Activated CD8-positive, alpha-beta memory T cell treated with anti-CD3 and anti-CD28 coated beads for 4 hours (primary cell): ENCODE measurements at places on chromosomes 6 and 20.

DNA sequence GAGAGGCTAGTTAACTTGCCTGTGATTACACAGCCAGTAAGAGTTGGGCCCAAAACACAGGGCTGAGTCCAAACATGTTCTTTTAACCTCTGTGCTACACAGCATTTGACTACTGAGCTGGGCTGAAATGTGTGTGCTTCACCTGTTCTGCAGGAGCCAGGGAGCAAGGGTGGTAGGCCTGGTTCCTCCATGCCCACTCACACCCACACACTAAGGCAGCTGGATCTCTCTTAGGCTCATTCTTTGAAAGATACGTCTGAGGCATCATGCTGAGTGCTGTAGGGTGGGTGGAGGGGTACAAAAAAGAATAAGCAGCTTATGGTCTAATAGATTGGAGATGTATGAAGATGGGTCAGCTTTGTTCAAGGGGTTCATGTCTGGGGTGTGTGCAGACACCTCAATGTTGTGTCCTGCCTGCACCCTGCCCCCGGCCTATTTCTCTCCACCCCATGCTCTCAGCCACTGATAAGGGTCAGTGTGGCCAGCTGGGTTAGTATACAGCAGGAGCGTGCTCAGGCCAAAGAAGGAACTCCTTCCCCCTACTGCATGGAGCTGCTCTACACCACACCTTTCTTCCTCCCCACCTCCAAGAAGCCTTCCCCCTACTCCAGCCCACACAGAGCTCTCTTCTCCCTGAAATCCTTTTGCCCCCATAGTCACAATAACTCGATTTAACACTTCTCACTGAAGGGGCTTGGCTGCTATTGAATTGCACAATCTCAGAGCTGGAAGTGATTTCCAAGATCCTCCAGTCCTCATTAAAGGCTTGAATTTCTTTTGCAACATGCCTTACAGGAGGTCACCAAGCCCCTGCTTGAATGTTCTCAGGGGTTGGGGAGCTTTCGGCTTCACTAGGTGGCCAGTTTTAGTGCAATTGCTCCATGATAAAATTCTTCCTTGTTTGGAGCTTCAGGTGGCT lies 3.4 kb downstream of the PPP2R5D start:
- DNase-seq: no peak

DNA sequence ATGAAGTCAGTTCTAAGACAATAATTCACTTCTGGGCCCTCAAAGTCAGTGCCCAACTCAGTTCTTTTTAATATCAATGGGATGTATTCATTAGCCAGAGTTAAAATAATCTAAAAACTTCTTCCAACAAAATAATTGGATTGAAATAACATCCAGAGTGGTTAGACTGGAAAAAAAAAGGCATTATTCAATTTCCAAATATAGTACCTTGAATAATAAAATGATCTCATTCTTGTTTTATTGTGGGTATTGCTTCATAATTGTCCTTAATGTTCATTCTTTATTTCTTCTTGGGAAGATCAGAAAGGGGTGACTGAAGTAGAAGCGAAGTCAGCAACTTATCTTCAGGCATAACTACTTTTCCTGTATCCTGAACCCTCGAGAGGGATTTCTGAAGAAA lies 85.1 kb upstream of the JARID2 start:
- DNase-seq: no peak

- no peak for DNase-seq
These were observed 27.5 kb downstream of the RSPH3 start for GRCh38 chr6:158972241-158973233.

- no peak for DNase-seq
These were observed 145.9 kb downstream of the C6orf118 start for GRCh38 chr6:165163519-165163918.

- no peak for DNase-seq
These were observed 28.9 kb downstream of the CLIC5 start for GRCh38 chr6:45986746-45987274.

- DNase-seq: no peak
These were observed 51.9 kb downstream of the L3MBTL3 start for GRCh38 chr6:130070326-130070725.

DNA sequence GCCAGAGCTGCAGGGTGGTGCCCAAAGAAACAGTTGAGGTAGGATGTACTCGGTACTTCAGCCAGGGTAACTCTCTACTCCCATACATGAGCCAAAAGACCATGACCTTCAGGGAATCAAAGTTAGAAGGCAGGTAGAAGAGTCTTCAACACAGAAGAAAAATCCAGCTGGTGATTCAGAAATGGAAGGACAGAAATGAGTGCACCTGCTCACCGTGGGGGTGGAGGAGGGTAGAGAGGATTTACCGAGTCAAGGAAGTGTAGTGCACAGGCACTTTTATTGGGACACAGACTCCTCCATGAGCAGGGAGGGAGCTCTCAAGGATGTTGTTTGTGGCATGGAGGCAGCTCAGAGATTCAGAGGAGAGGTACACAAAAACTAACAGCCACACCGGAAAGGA lies 330.3 kb upstream of the PRDM1 start:
- no peak for DNase-seq

DNA sequence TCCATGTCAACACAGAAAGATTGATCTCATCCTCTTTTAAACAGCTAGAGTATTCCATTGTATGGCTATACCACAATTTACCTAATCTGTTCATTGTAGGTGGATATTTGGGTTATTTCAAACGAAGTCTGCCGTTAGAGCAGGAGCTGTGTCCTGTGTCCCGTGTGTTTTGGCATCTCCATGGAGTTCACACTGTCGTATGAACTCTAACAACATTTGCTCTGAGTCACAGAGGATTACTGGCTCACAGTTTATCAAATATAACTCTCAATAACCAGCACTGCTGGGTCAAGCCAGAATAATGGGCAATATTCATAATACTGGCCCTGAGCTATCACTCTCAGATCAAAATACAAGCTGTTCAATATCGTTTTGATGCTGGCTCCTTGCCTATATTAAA lies 16.4 kb downstream of the TRAM2 start:
- no peak for DNase-seq

GRCh38 chr6:46217671-46218131 lies 46.9 kb upstream of the ENPP5 start:
- no peak for DNase-seq

DNA sequence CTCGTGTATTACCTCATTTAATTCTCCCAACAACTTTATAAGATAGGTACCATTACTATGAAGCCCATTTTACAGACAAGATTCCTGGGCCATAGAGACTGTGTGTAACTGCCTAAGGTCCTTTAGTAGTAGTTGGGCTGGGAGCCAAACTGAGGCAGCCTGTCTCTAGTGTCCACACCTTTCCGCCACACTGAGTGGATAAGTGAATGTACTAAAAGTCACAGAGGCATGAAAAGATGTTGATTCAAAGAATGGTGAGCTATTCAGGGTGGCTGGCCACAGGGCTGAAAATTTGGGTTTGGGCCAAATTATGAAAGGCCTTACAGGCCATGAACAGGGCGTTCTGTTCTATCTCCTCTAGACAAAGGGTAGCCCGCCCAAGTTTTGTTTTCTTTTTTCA lies 11.0 kb downstream of the CD24 start:
- no peak for DNase-seq

DNA sequence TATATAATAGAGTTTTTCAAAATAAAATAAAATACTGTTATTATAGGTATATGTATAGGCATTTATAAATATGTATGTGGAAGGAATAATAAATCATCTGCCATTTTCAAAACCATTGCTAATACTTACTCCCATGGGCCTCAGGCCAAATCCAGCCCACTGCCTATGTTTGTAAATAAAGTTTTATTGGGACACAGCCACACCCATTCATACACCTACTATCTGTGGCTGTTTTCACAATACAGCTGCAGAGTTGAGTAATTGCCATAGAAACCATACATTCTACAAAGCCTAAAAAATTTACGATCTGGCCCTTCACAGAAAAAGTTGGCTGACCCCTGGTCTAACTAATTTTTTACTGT lies 9.5 kb downstream of the ALDH5A1 start:
- DNase-seq: no peak

- no peak for DNase-seq
These were observed 39.7 kb downstream of the BCL2L1 start for GRCh38 chr20:31682927-31683326.

- DNase-seq: no peak
These were observed 53.2 kb downstream of the FAM8A1 start for GRCh38 chr6:17653198-17653882.

DNA sequence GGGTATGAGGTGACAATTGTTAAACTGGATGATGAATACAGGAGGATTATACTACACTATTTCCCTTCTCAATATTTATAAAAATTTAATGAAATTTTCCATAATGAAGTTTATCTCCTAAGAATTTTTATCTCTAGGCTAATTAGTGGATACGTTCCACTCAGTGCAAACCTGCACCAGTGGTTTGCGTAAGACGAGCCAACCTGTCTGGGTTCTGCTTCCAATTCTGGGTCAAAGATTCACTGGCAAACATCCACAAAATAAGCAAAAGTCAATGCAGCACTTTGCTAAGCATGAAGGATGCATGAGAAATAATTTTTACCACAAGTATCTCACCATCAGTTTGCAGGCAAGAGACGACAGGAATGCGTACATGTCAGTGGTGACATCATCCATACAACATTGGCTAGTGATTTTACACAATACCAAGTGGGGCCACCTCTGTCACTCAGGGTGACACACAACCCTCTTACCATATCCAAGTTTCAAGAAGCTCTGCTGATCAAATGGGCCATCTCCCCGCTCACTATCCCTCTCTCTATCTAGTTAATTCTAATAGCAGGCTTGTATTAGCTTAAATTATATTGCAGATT lies 51.7 kb downstream of the FAM50B start:
- DNase-seq: no peak

GRCh38 chr6:107784669-107785068 lies 39.4 kb downstream of the SCML4 start:
- no peak for DNase-seq

DNA sequence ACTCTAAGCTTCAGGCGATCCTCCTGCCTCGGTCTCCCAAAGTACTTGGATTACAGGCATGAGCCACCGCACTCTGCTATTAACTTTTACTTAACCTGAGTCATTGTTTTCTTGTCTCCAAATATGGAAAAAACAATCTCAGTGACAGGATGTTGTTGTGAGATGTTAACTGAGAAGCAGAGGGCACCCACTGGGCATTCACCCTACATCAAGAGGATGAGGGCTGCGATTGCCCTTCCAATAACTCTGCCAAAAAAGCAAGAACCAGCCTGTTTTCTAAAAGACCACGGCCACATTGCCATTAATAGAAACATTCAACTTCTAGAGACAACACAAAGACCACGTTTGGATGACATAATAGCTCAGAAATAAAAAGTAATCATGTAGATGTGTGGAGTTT lies 107.6 kb upstream of the SGK1 start:
- no peak for DNase-seq

DNA sequence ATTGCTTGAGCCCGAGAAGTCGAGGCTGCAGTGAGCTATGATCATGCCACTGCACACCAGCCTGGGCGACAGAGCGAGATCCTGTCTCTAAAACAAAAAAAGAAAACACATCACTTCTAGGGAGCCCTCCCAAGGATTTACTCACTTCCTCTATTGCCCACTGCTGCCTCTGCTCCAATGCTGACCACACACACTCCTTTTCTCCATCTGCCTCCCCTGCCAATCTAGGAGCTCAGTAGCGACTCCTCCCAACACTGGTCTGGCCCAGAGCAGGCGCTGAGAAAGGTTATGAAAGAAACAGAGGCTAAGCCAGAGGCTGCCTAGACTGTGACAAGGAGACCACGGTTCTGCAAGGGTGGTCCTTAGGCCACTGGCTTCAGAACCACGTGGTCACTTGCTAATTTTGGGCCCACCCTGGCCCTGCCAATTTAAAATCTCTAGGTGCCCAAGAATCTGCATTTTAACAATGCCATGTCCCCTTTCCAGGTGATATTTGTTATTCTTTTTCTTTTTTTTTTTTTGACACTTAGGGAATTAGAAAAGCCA lies 1.3 kb upstream of the E2F1 start:
- DNase-seq: no peak

- DNase-seq: no peak
These were observed 386.2 kb downstream of the TAF4 start for GRCh38 chr20:61679473-61679872.

DNA sequence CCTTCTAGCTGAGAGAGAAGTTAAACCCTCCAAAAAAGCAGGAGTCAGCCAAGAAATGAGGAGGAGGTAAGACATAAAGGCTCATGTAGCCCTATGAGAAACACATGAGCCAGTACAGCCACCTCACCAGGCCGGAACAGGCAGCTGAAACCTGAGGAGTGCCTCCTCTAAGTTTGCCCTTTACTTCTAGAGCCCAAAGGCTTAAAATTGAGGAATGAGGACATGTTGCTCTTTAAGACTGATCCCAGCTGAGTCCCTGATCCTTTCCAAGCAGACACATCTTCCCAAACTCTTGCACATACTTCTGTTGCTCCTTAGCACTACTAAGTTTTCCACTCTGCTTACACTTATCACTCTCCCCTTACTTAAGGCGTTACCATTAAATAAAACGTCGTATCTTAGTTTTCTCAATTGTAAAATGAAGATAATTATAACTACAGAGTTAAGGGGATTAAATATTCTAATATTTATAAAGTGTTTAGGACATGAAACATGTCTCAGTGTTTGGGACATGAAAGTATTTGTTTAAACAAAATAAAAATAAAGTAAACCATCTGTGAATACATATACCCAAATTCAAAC lies 124.0 kb downstream of the OGFRL1 start:
- no peak for DNase-seq

GRCh38 chr6:16653226-16653625 lies 108.0 kb downstream of the ATXN1 start:
- no peak for DNase-seq

DNA sequence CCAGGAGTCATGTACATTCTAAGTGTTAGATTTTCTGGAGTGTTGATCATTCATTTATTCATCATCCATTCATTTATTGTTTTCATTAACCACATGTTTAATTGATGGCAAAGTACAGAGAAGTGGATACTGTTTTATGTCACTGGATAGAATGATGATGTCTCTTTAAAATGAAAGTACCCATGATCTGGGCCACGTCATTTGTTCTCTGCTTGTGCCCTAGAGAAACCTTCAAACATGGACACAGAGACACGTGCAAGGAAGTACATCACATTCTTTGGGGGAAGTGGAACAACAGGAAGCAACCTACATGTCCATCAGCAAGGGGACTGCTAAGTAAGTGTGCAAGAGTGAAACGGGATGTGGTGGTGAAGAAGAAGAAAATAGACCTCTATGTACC lies 75.8 kb upstream of the TSHZ2 start:
- no peak for DNase-seq

GRCh38 chr20:19512886-19513677 lies 245.0 kb upstream of the RIN2 start:
- DNase-seq: no peak

GRCh38 chr6:128885381-128885780 lies 2.4 kb downstream of the LAMA2 start:
- no peak for DNase-seq

DNA sequence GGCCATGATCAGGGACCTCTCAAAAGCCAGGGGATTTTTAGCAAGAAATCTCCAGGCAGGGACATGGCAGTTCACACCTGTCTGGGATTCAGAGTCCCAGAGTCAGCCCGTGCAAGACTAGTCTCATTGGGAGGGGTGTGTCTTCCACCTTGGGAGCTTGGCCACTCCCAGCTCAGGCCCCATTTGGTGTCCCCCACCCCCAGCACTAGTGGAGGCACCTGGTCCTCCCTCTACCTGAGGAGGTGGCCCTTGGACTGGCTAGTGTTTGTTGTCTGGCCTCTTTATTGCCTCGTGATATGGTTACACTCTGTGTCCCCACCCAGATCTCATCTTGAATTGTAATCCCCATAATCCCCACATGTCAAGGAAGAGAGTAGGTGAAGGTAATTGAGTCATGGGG lies 140.8 kb upstream of the PHACTR3 start:
- DNase-seq: no peak

GRCh38 chr6:124436803-124437202 lies 525.4 kb upstream of the RNF217 start:
- DNase-seq: no peak

- no peak for DNase-seq
These were observed 14.6 kb upstream of the TOX2 start for GRCh38 chr20:43900121-43900466.
